Kidney (tissue), 22 donors: ENCODE measurements at places on chromosomes 2 and 18. TPM values are rescaled to one million over a fixed set of nuclear protein-coding genes. Genes with fewer than 3 reads are reported as not detected.

FIGLA gene
- not detected for total RNA-seq

TMEM169 gene
- total RNA-seq = 4.6 TPM

UGT1A7 gene
- total RNA-seq = 0.35 TPM

PIGN gene
- 30.5 TPM for total RNA-seq

NTSR2 gene
- not detected for total RNA-seq

SERPINB12 gene
- not detected for total RNA-seq

LIPG gene
- total RNA-seq = 50.9 TPM

PMAIP1 gene
- total RNA-seq = 2.8 TPM

KATNAL2 gene
- 6.9 TPM for total RNA-seq

RGPD8 gene
- 13.8 TPM for total RNA-seq

CPLX4 gene
- not detected for total RNA-seq

CDH2 gene
- total RNA-seq = 29.6 TPM

GALNT14 gene
- total RNA-seq = 84.6 TPM

ITPRIPL1 gene
- 1.2 TPM for total RNA-seq

EMILIN1 gene
- 75.2 TPM for total RNA-seq

KIF5C gene
- total RNA-seq = 3.6 TPM

PLCL1 gene
- 14.7 TPM for total RNA-seq

SKA1 gene
- 0.31 TPM for total RNA-seq

UGT1A3 gene
- total RNA-seq = 0.57 TPM

IL1R2 gene
- 20.0 TPM for total RNA-seq

IL36RN gene
- not detected for total RNA-seq

KCNS3 gene
- 7.3 TPM for total RNA-seq

C2orf74 gene
- total RNA-seq = 23.6 TPM

UXS1 gene
- 56.6 TPM for total RNA-seq

AUP1 gene
- total RNA-seq = 91.0 TPM

MEIS1 gene
- 36.7 TPM for total RNA-seq

KCTD1 gene
- 83.7 TPM for total RNA-seq

CNNM4 gene
- 14.5 TPM for total RNA-seq

CMPK2 gene
- 4.5 TPM for total RNA-seq

FOXI3 gene
- total RNA-seq = not detected

CABLES1 gene
- 40.5 TPM for total RNA-seq

ID2 gene
- total RNA-seq = 74.6 TPM

CYTIP gene
- total RNA-seq = 24.0 TPM

BCL2 gene
- 39.2 TPM for total RNA-seq

PIEZO2 gene
- total RNA-seq = 4.1 TPM

ACTG2 gene
- total RNA-seq = 13.7 TPM

SLC23A3 gene
- total RNA-seq = 2.8 TPM

RETSAT gene
- total RNA-seq = 53.9 TPM

GPC1 gene
- total RNA-seq = 124 TPM

BOLL gene
- total RNA-seq = not detected

FAM228A gene
- total RNA-seq = 0.76 TPM

UCN gene
- total RNA-seq = 1.4 TPM

IFIH1 gene
- total RNA-seq = 21.6 TPM
